ENCODE measurements at places on chromosomes 16 and 17.

DNA sequence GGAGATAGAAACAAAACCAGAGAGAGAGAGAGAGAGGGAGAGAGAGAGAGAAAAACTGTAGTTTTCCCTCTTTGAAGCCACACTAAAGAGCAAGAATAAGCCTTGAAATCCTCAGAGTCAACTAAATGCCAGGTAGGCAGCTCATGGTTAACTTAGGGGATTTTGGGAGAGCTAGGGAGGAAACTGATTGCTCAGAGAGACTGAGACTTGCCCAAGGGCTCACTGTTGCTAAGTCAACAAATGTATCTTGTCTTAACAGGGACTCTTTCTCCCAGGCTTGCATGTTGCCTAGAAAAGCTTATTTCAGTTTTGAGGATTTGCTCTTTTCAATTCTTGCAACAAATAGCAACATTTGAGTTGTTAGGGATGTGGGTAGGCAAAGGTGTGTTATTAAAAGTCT, 4.5 kb upstream of the SLC5A11 start:
- DNase-seq, result no peak

- no peak for DNase-seq
These were observed 4.1 kb downstream of the MMP25 start for GRCh38 chr16:3050487-3050886.

- no peak for DNase-seq
These were observed 253.3 kb downstream of the STX8 start for GRCh38 chr17:9322326-9322725.

DNA sequence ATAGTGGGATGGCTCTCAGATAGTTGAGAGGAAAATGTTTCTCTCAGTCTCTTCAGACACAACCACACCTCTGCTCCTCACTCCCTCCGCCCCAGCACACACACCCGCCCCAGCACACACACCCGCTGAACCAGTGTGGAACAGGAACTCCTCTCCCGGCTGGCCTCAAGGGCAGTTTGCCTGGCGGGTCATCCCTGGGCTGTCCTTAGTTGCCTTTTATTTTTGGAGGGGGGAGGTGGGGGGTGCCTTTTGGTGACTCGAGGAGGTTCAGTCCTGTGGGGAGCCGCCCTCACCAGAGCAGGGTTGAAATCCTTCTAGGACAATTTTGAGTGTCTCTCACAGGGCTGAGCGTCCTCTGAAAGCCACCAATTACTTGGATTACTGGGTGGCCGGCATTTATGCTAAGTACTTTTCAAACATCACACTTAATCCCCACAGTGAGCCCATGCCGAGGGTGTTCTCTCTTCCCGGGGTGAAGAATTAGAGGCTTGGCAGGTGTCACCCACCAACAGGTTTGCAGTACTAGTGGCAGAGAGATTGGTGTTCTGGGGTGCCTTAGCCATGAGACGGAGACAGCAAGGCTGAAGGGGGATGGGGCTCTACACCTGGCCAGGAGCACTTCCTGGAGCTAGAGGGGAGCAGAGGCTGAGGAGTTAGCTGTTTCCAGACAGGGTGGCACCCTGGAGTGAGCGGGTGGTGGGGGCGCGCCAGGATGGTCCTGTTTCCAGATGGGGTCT, 2.8 kb downstream of the RASD1 start:
- no peak for DNase-seq

DNA sequence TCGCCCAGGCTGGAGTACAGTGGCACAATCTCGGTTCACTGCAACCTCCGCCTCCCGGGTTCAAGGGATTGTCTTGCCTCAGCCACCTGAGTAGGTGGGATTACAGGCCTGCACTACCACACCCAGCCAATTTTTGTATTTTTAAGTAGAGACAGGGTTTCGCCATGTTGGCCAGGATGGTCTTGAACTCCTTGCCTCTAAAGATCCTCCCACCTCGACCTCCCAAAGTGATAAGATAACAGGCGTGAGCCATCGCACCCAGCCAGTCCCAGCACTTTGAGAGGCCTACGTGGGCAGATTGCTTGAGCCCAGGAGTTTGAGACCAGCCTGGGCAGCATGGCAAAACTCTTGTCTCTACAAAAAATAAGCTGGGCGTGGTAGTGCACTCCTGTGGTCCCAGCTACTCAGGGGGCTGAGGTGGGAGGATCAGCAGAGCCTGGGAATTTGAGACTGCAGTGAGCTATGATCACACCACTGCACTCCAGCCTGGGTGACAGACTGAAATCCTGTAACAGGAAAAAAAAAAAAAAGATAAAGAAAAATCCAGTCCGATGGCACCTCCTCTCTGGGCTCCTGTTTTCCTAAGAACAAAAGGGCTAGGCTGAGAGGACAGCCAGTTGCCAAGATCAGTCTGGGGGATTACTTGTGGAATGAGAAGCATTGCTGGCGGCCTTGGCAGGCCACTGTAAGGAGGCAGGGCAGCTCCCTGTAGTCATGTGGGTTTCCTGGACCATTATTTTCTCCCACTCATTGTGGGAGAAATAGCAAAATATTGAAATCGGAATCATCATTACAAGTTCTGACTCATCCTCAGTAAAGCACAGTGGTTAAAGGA, 3.0 kb upstream of the PIPOX start:
- no peak for DNase-seq

- no peak for DNase-seq
These were observed at the start of gene ACSM5 for GRCh38 chr16:20409398-20410120. Gene ACSM5 (plus strand): TSS chr16:20409534. CDS start chr16:20411485, 1,951 bp downstream.

- DNase-seq, result peak; percentile 33
These were observed 9.7 kb upstream of the SLC35B1 start for GRCh38 chr17:49717371-49717861.

GRCh38 chr16:11133344-11133943, 122.6 kb downstream of the SOCS1 start:
- DNase-seq, result no peak

GRCh38 chr17:81910840-81911276, 341 bp downstream of the PCYT2 start:
- no peak for DNase-seq

DNA sequence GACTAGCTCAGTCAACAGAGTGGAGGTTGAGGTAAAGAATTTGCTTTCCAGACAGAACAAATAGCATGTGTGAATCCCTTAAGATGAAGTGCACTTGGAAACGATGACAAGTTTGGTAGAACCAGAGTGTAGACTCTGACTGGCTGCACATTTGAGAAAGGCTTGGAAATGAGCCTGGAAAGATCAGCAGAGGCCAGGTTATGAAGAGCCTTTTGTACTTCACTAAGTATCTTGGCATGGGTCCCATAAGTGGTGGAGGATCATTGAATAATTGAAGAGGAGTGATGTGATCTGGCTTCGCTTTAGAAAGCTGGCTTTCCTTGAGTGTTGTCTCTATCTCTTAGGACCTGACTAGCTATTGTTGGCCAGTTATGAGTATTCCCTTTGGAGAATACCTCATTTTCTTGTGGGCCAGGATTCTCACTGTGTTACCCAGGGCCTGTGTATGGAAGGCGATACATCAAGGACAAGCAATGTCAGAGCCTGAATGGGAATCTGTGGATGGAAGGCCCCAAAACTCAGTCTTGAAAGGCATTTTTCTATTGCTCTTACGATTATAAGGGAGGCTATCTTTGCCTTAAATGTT, 329.8 kb downstream of the UTP18 start:
- no peak for DNase-seq

- DNase-seq, result no peak
These were observed 115.9 kb downstream of the SEC14L1 start for GRCh38 chr17:77256710-77257109.

GRCh38 chr16:56319376-56319775, 106.0 kb downstream of the AMFR start:
- DNase-seq, result no peak

Measured in CD8-positive, alpha-beta T cell (primary cell).